ENCODE measurements at places on chromosomes 3 and 15.

GRCh38 chr3:3015185-3016089 lies 94.7 kb downstream of the IL5RA start:
- DNase-seq = peak; percentile 15

DNA sequence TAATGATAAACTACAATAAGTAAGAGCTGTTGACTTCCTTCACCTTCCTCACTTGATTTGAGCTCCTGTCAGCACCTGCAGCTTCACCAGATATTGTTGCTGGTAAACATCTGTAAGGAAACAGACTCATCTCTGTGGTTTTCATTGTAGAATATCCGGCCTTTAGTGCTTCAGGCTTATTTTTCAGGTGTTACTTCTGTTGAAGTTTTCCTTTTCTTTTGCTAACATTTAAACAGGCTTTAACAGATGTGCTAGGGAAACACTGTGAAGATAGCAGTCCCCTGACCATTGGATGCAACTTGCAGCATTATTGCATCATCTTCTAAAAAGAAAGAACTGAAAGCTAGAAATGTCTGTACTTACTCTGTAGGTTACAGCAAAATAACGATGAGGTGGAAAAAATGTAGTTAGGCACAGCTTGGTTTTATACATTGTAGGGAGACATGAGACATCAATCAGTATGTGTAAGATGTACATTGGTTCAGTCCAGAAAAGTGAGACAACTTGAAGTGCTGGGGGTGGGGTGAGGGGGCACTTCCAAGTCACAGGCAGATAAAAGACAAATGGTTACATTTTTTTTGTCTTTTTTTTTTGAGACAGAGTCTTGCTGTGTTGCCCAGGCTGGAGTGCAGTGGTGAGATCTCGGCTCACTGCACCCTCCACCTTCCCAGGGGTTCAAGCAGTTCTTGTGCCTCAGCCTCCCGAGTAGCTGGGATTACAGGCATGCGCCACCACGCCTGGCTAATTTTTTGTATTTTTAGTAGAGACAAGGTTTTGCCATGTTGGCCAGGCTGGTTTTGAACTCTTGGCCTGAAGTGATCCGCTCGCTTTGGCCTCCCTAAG lies 10.2 kb downstream of the EDEM1 start:
- DNase-seq = no peak

DNA sequence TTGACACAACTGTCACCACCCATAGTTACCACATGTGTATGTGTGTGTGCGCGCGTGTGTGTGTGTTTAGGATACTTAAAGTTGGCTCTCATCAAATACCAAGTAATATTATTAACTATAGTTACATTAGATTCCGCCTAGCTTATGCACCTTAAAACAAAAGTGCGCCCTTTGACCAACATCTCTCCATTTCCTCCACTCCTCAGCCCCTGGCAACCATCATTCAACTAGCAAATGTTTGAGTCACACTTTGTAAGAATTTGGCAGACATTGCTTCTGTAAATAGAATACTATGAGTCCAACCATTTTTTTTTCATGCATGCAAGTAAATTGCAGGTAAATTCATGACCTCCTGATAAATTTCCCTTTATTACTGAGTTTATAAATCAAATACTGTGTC lies 169.3 kb downstream of the GBE1 start:
- no peak for DNase-seq

DNA sequence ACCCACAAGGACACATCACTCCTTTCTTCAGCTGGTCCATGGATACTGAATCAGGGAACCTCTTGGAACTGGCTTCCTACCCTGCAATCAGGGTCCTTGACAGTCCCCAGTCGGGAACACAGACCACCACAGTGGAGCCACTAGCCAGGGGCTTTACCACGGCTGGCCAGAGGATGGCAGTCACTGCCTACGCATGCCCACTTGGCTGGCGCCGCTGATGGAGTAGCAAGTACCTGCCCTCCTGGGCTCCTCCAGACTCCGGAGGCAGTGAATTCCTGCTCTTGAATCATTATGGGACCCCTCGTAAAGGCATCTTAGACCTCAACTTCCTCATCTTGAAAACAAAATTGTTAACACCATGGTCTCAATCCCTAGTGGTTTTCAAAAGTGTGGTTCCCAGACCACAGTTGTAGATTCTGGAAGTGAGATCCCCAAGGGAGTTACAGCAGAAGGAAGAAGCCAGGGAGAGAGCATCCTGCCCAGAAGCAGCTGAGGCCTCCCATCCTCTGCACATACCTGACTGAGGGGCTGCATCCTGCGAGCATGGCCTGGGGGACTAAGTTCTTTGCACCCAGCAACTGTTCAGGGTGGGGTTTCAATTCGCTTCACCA lies 9.1 kb upstream of the SKIC8 start:
- peak; percentile 68 for DNase-seq

GRCh38 chr3:60633644-60634043 lies 617.6 kb downstream of the FHIT start:
- peak; percentile 17 for DNase-seq

DNA sequence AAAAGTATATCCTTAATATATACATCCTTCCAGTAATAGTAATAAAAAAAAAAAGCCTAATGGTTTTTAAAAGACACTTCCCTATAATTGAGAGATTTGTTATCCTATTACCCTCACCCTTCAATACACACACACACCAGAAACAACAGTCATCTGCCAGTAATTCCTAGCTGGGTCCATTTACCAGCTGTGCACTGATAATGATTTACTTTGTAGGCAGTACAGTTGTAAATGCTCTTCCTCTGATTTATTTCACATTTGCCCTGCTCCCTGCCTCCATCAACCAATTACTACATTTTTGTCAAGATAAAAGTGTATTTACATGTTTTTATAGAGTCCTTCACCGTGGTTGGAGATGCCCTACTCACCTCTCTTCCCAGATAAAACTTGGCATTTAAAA lies 12.4 kb downstream of the TPM1 start:
- peak; percentile 23 for DNase-seq

GRCh38 chr3:12249519-12249918 lies 39.4 kb upstream of the PPARG start:
- DNase-seq = no peak

GRCh38 chr15:80072285-80072994 lies 13.0 kb downstream of the ZFAND6 start:
- peak; percentile 58 for DNase-seq

GRCh38 chr15:101129851-101130380 lies 121.9 kb downstream of the CHSY1 start:
- no peak for DNase-seq

DNA sequence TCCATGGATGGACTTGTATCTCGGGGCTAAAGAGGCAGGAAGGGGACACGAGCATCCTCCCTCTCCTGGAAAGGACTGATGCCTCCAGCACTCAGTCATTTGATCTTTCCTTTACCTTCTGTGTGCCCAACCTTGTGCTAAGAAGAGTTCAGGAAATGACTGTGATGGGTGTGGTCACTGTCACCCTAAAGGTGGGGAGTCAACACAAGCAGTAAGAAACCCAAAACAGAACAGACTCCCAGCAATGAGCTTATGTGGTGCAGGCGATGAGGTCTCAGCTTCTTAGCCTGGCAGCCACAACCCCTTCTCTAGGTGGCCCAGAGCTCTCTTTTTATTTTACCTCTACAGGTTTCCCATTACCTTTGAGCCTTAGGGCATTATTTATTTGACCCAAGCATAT lies 3.8 kb downstream of the MPI start:
- DNase-seq = no peak

DNA sequence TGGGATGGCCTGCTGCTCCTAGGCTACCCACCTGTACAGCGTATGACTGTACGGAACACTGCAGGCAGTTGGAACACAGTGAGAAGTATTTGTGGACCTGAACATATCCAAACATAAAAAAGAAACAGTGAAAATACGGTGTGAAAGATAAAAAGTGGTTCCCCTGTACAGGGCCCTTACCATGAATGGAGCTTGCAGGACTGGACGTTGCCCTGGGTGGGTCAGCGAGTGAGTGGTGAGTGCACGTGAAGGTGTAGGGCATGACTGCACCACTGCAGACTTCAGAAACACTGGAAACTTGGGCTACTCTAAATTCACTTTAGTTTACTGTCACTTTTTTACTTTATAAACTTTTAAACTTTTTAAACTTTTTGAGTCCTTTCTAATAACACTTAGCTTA lies 71.2 kb upstream of the SLC6A6 start:
- no peak for DNase-seq

- DNase-seq = no peak
These were observed 500.1 kb downstream of the PYDC2 start for GRCh38 chr3:191961022-191961421.

- no peak for DNase-seq
These were observed 90.0 kb downstream of the FAM174B start for GRCh38 chr15:92565351-92566125.

DNA sequence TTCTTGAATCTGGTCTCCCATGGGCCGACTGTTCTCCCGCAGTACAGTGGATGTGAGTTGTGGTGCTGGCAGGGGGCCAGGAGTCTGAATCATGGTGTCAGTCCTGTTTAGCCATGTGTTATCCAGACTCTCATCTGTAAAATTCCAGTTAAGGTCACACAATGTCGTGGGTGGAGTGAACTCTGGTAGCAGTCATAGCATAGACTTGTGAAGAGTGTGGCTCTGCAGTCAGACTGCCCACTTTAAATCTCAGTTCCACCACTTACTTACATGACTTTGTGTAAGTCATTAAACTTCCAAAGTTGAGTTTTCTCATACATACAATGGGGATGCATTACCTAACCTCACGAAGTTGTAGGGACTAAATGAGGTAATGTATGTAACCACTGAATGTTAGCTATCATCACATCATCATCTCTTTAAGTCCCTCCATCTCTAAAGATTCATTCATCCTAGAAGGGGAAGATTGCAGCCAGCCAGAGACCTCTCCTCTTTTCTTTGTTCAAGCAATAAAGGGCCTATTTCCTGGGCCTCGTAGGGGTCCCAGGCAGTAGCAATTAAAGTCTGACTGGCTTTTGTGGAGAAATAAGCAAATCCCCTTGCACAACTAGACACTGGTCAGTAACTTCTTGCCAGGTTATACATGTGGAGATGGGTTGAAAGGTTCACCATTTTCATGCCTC lies 93.9 kb downstream of the PCCB start:
- DNase-seq = no peak

GRCh38 chr3:173725507-173725906 lies 328.0 kb downstream of the NLGN1 start:
- DNase-seq = no peak

DNA sequence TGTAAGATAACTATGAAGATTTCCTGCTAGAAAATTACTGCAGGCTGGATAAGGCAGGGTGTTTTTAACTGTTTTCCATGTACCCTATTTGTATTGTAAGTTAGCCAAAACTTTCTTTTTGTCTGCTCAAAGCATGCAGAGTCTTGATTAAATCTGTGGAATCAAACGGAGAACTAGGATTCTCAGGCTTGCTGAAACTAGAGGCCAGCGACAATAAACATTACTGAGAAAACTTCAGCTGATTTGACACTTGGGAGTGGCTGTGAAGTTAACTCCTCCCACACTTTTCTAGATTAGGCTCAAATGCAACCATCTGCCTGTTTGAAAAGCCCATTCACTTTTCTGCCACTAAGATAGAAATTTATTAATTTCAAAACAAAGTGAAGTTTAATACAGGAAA lies 153.2 kb upstream of the FRMD4B start:
- no peak for DNase-seq

- no peak for DNase-seq
These were observed 42.7 kb downstream of the SH3BP5 start for GRCh38 chr3:15289661-15290060.

- no peak for DNase-seq
These were observed 76.2 kb downstream of the IMPG2 start for GRCh38 chr3:101244212-101244575.

DNA sequence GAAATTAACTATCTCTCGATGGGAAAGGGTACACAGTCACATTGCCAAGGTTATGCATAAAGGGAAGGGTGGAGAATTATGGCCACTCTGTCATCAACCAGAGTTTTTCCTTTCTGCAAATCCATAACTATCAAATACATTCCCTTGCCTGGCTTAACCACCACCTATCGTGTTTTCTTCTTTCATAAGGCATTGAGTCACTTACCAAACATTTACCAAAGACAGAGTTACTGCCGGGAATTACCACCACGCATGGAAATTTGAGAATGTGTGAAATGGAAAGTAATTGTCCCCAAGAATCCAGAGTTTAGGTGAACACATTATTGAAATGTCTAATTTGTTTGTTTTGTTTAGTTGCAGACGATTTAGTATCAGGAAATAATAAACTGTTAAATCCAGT lies 134.3 kb upstream of the LRRN1 start:
- DNase-seq = no peak

- no peak for DNase-seq
These were observed 13.3 kb upstream of the CD200 start for GRCh38 chr3:112319516-112320276.

- DNase-seq = no peak
These were observed 9.8 kb downstream of the GP5 start for GRCh38 chr3:194389269-194389668.

GRCh38 chr15:71547011-71547410 lies 263.3 kb upstream of the NR2E3 start:
- no peak for DNase-seq

DNA sequence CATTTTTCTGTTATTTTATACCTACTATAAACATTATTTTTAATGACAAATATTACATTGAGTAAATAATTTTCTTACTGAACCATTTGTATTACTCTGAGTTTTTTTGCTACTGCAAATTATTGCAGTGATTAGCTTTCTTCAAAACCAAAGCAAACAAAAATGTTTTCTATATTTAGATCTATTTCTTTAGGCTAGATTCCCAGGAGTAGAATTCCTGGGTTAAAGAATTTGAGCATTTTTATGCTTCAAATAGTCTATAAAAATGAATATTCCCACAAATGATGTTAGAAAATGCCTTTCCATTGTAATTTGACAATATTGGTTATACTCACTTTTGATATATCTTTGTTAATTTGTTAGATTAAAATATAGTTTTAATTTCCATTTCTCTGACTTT lies 76.8 kb downstream of the LEKR1 start:
- no peak for DNase-seq

DNA sequence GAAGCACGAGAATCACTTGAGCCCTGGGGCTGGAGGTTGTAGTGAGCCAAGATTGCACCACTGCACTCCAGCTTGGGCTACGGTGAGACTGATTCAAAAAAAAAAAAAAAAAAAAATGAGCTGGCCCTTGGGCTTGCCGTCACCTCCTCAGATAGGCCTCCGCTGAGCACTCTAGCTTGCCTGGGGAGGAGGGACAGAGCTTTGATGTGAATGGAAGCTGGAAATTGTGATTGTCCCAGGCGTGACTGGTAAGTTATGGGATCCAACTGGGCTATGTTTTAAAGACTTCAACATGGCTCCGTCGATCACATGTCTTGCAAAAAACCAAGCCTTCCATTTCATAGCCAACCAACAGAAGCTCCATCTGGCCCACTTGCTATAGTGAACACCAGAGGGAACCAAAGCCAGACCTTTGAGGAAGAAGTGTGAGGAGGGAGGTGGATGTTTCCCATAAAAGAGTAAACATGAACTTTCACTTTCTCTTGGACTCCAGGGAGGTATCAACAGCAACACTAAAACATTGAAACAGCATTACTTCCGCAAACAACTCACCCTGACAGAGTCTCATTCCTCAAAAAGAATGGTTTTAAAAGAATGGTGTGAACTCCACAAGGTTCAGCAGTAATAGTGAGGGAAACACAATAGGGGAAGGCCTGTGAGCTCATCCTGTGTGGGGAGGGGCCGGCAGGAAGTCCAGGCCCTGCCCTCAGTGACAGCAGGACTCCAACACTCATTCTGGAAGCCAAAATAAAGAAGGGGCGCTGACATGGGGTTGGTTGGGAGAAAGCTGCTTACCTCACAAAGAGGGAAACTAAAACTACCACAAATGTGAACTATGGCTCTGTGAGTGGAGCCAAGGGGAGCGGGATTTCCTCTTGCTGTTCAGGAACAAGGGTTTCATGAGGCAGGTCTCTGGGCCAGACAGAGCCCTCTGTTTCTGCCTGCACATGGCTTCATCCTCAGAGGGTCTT lies 59.2 kb upstream of the IL12A start:
- DNase-seq = no peak
